NCI-H2081 (cell line): ENCODE measurements at places on chromosomes 6 and 20.
A peak's percentile ranks its signal among the peaks of the same experiment; 100 is the strongest.

GRCh38 chr20:43969501-43970182 is 55.0 kb downstream of the TOX2 start:
- no peak for DNase-seq

- no peak for DNase-seq
These were observed 19.2 kb downstream of the CAPN11 start for GRCh38 chr6:44177691-44178423.

DNA sequence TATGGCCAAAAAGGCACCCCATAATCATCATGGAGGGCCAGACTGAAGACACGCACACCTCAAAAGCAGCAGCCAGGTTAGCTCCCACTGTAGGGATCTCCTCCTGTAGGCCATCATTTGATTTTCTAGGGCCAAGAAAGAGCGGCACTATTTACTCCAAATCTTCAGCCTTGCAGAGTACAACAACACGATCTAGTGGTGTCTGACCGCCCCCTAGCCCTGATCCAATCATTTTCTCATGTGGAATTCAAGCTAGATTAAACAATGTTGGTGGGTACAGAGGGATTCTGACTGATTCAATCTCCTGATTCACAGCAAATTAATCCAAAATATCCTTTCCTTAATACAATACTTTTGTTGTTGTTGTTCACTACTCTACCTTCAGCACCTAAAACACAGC is 12.5 kb downstream of the GNAS-AS1 start:
- no peak for DNase-seq

DNA sequence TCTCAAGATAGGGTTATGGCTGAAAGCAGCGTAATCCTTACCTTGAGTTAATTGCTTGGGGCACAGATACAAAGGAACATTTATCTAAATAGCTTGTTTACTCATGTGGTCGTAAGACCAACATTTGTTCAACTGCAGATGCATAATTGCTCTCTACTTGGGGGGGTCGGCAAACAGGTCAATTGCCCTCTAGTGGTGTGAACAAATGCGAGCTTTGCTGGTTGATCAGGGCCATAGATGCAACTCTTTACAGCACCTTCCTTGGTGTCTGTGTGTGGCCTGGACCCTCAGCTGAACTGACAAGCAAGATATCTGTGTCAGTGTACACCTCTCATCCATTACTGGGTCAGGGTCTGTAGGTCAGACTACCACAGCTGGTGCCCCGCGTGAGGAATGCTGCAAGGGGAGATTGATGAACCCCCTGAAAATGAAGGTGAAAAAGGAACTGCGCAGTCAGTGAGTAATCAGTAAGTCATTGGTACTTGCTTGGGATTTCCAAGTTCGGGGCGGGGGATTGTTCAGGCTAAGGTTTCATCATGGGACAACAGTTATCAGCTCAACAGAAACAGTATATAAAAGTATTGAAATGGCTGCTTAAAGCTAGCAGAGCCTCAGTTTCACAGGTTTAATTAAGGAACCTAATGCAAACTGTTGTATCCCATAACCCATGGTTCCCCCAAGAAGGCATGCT is 24.0 kb downstream of the HLA-DPA1 start:
- DNase-seq = no peak

GRCh38 chr20:14778875-14779274 is 441.5 kb upstream of the FLRT3 start:
- DNase-seq = no peak

- no peak for DNase-seq
These were observed 117.5 kb upstream of the COL21A1 start for GRCh38 chr6:56364827-56365339.

DNA sequence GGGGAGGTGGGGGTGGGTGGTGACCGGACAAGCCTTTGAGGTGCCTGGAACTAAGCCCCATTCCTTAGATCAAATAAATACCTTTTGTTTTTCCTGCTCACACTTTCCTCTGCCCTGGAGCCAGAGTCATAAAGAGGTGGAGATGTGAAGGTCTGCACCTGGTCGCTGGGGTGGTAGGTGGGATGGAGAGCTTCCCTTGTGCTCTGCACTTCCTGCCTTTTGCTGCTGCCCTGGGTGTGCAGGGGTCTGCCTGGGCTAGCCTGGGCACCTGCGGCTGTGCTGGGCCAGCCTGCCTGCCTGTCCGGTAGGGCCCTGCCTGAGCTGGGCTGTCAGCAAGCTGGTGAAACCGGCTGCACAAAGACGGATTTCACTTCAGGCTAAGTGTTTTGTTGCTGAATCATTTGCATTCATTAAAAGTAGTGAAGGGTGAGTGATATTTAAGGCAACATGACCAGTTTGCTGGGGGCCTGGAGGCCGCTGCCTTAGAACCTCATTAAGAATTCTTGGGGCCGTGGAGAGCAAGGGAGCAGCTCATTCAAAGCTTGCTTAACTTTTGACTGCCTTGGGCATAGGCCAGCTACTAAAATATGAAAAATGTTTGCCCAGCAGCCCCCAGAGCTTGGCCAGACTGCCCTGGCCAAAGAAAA is 20.5 kb downstream of the PTK7 start:
- DNase-seq = no peak

- no peak for DNase-seq
These were observed 10.2 kb upstream of the FOXC1 start for GRCh38 chr6:1599469-1599868.

DNA sequence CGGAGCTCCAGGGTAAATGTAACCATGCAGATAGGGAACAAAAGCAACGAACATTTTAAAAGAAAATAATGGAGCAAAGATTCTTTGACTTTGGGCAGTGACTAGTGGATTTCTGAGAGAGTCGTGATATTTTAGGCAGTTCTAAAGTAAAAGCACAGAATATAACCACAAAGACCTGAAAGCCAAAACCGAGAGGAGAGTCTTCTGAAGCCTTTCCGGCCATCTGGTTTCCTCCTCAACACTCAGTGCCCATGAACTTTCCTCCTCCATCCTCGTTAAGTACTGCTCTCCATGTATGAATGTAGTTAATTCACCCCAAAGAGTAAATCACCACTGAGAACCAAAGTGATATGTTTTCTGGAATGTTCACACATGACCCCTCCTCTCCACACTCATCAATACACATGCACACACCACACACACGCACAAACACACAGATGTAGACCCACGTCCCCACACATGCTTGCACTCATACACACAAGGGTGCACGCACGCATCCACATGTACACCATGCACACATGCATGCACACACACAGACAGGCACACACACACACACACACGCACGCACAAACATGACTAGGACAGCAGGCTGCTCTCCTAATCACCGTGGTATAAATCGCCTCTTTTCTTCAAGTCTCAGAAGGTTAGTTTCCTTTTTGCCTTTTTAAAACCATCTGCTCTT is 109.5 kb downstream of the MYLK4 start:
- DNase-seq = no peak

DNA sequence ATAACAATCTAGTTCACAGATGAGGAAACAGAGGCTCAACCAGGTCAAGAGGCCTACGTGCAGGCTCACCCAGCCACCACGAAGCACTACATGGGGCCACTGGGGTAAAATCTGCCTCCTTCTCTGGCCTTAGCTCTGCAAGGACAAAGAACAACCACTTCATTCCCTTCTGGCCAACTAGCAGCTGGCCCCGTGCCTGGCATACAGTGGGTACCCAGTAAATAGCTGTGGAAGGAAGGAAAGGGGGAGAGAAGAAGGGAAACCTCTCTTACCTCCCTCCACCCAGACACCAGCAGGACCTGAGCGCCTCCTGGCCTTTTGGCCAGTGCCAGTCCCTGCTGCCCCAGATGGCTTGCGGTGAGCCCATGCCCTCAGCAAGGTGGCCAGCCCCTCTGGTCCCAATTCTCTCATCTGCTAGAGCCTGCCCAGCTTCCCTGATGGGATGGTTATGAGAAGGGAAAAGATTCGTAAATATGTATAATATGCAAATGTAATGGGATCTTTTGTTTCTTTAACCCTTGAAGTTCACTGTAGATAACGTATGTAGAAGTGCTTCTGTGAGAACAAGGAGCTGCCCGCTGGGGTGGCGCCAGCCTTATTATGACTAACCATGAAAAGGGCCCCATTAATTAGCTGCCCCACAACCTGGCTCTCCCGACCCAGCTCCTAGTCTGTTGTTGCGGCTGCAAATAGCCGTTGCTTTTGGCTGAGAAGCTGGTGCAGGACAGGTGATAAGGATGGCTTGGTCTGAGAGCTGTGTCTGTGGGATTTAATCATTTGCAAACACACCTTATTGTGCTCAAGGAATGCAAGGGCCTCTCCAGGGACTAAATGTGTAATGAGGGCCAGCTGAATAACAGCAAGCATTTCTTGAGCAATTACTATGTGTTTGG is 62.0 kb downstream of the DLGAP4 start:
- no peak for DNase-seq

DNA sequence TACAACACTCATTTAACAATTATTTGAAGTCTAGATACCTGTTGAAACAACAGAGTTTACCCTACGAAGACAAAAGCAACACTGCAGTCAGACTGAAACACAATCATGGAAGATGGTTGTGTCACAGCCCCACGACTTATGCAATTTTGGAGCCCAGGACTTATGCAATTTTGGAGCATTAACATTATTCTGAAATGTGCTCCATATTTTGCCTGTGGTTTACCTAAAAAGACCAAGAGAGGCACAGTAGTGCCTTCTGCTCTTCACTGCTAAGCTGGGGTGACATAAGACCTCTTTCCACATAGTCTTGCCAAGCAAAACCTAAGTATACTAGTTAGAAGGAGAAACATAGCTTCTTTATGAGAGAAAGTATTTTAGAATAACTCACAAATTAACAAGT is 216.5 kb downstream of the PTPRK start:
- no peak for DNase-seq

- DNase-seq = no peak
These were observed 52.8 kb downstream of the FOXC1 start for GRCh38 chr6:1662534-1662933.

- DNase-seq = peak; percentile 16
These were observed 1.4 kb upstream of the KHDC1 start for GRCh38 chr6:73264446-73264845.

GRCh38 chr6:134105940-134106339 is 53.5 kb upstream of the SLC2A12 start:
- DNase-seq = no peak

DNA sequence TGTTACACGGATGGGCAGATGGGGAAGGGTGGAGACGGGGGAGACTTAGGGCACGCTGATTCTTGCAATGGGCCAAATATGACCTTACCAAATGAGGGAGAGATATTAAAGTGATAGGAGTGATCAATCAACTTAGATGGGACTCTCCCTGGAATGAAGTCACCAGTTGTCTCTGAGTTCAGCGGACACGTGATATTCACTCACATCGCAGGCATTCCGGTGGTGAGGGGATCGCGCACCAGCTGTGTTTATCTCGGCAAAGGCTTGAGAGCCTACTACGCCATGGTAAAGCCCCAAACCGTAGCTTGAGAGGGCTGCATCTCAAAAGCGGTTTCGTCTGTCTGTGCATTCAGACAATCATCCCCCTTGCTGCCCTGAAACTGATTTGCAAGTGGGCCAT is 5.5 kb downstream of the BMP7 start:
- DNase-seq = no peak

- DNase-seq = no peak
These were observed 40.7 kb upstream of the SLC2A12 start for GRCh38 chr6:134093007-134093573.

GRCh38 chr20:49668181-49668877 is 45.3 kb downstream of the B4GALT5 start:
- DNase-seq = no peak

DNA sequence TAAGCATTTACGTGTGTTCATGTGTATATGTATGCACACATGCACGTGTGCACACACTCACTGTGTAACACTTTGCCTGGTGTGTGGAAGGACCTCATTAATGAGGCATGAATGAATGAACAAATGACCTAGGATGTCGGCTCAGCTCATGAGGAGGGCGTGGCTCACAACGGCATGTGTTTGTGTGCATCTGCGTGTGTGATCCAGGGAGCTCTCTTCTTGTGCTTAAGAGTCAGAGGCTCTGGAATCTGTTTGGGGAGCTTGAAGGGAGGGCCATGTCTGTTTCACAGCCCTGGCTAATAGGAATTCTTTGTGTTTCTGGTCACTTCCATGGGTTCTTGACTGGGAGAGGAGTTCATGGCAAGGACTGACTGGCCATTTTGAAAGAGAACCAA is 32.7 kb downstream of the TOX2 start:
- DNase-seq = no peak

DNA sequence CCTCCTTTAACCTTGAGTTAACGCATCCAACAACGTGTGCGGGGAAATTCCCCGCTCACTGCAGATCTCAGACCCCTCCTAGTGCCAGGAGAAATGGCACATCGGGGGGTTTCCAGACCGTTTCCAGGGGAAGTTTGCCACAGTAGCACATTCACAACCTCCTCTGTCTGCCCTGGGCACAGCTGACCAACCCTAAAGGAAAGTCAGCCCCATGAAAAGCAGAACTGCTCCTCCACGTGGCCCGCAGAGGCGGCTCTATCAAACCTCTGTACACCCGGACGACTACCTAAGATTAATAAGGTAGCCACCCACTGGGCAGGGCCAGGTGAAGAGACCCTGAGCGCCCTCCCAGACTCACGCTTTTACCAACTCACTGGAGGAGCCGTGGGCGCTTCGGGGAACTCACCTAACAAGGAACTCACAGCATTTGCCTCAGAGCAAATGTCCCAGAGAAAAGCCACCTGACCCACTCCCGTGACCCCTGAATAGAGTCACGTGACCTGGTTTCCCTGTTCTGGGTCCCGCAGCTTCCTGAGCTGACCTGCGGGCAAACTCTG is 93.1 kb downstream of the PRND start:
- no peak for DNase-seq

DNA sequence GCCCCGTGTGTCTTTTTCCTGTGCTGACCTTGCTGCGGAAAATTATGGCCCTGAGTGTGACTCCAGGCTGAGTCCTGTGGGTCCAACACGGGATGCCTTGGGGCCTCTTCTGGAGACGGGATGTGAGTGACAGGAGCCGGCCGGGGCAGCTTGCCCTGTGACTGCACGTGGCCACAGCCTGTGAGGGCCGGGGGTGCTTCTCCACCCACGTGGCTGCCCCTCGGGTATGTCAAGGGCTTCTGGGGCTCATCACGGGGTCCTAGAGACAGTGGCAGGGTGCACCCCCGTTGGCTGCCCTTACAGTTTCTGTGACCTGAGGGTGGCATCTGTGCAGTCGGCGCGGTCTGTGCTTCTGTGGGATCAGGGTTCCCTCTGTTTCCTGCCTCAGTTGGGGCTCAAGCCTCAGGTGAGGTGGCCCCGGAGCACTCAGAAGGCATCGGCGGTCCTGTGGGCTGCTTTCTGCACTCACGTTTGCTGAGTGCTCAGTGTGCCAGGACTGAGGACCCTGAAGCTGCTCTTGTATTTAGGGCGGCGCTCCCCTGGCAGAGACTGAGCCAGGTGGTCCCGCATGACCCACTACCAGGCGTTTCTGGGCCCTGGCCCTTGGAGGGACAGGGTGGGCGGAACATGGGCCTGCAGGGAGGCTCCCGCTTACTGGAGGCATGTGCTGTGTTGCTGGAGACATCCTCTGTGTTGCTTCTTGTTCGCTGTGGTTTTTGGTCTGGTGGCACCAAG is 5.4 kb downstream of the RTEL1 start:
- no peak for DNase-seq
